ENCODE measurements at places on chromosomes 5 and 9.
A peak's percentile ranks its signal among the peaks of the same experiment; 100 is the strongest.

GRCh38 chr5:147507480-147508126 lies 2.3 kb downstream of the DPYSL3 start:
- DNase-seq: peak; percentile 70

DNA sequence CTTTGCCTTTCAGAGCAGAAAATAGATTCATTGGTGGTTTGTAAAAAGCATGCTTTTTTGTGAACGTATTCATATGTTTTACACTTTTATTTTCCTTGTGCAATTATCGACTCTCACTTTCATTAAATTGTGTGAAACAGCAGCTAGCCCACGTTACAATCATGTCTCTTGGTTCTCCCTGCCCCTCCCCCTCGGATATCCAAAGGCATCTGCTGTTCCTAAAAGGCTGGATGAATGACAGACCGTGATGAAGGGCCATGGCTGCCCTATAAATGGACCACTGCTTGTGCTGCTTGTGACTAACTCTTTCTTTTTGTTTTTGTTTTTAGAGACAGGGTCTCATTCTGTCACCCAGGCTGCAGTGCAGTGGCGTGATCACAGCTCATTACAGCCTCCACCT lies 17.0 kb upstream of the SEMA4D start:
- no peak for DNase-seq

DNA sequence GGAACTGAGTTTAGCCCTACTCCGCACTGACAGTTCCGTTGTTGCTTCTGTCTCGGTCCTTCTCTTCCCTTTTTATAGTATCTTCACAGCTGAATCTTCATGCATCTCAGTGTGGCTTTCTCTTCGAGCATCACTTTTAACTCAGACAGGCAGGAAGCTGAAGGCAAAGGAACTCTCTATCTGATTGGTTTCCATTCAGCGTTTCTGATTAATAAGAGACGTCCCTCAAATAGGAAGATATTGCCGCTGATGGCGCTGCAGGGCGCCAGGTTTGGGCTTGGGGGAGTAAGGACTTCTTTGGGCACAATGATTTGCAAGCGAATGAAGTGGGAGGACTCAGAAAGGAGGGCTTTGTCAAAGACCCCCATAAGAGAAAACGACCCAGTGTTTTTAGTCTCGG lies at the start of gene CDH9:
CDH9 (minus strand) TSS at position 111 of the 400 bp plus-strand sequence. CDS start 50,253 bp downstream, outside the sequence.
- DNase-seq: no peak

- DNase-seq: no peak
Measured at GRCh38 chr5:14880688-14881087, 9.1 kb upstream of the ANKH start.

DNA sequence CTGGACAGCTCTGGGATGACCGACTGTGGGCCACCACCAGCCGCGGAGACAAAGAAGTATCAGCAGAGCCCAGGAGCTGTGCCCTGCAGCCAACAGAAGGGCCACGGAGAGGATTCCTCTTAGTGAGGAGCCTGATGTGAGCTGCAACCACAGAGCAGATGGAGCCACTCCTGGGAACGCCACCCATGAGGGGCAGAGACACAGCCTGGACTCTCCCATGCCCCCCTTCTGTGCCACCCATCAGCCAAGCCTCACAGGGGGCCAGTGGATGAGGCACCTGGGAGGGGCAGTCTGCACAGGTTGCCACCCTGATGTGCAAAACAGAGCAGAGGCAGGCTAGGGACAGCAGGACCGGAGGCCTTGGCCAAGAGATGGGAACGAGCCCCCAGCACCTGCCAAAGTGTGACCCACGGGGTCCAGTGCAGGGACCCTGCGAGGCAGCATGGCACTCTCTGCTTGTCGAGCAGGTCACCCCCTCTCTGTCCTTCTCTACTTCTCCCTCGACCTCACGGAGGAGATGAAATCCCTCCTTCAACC lies 380.7 kb upstream of the IRX1 start:
- no peak for DNase-seq

- DNase-seq: no peak
Measured at GRCh38 chr9:14393418-14393817, 79.5 kb upstream of the NFIB start.

DNA sequence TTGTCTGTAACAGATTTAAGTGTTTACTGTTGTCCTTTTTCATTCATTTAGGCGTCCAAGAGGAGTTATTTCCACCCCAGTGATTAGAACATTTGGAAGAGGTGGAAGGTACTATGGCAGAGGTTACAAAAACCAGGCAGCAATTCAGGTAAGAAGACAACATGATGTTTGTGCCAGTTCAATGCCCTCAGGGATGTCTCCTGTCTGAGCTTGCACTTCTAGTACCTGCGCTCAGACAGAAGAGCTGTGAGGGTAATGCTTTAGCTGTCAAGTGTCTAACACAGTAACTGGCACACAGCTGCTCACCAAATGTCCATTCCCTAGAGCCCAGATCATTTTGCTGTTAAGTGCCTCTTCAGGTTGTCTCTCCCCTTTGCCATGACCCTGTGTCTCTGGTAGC lies 14.2 kb upstream of the PHF2 start:
- DNase-seq: no peak
